HS-5 (cell line): ENCODE measurements at places on chromosomes 12 and 14.

- no peak for DNase-seq
Measured at GRCh38 chr12:53825246-53826081, 73.7 kb upstream of the CISTR start.

DNA sequence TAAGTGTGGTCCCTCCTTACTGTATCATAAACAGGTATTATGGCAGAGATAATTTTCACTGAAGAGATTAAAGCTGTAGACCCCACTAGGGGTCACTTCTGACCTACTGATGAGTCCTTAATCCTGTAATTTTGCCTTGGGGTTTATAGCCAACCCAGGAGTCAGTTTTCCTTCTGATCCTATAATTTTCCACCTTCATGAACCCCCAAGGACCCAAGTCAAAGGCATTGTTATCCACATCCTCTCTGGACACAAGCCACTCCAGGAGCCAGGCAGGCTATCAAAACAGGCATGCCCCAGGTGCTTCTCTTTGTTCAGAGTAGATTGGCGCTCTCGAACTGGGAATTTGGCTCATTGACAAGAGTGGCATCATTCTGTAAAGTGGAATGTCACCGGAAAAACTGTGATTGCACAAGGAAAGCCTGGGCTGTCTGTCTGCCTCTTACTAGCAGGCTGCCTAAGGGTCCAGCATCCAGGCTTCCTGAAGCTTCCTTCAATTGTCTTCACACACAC lies 1523.2 kb upstream of the FLRT2 start:
- DNase-seq: no peak

GRCh38 chr12:75953312-75953906 lies 78.2 kb downstream of the PHLDA1 start:
- DNase-seq: no peak

- no peak for DNase-seq
Measured at GRCh38 chr14:56027916-56028712, 90.1 kb upstream of the PELI2 start.

DNA sequence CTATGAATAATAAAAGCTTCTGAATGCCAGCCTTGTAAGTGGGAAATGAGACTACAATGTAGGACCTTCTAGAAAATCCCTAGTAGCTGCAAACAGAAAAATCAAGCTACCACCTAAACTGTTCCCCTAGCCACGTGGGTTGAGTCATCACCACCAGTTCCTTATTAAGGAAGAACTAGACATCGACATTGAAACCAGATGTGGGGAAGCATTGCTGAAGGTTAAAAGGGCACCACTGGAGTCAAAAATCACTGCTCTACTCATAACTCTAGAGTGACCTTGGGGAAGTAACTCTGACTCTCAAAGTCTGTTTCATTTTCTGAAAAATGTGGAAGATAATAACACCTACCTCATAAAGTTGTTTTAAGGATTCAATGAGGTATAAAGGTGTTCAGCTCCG lies 9.4 kb upstream of the CNIH1 start:
- DNase-seq: peak; percentile 41
